CD14-positive monocyte (primary cell): ENCODE measurements at places on chromosomes 2 and 18.

DNA sequence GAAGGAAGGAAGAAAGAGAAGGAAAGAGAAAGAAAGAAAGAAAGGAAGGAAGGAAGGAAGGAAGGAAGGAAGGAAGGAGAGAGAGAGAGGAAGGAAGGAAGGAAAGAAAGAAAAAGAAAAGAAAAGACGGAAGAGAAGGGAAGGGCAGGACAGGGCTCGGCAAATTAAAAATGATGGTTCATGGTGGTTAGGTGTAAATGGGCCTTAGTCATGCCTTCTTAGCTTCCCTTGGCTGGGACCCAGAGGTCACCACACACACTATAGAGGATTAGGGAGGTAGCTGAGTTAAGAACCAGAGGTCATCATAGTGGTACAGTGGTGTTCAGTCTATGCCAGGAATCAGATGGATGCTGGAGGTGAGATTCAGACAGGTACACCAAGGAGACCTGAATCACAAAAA is 9.3 kb upstream of the ATL2 start:
- DNase-seq = peak; percentile 15

GRCh38 chr18:66972681-66973080 is 368.8 kb upstream of the CDH19 start:
- no peak for DNase-seq

GRCh38 chr2:1546023-1546591 is 132.8 kb downstream of the TPO start:
- no peak for DNase-seq

- no peak for DNase-seq
These were observed 35.3 kb downstream of the NHEJ1 start for GRCh38 chr2:219125225-219125885.

DNA sequence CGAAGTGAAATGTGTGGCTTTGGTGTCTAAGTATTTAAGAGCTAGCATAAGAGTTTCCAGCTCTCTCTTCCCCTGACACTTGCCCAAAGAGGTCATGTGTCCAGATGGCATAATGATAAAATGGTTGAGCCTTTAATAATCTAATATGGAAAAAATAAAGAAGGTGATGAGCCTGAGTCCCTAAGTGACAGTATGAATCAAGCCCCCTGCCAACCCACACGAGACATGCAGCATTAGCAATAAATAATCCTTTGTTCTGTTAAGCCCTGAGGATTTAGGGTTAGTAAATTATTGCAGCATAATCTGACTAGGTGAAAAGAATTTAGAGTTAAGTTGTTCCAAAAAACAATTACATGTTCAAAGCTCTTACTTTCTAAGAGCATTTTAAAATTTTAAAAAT is 217.2 kb upstream of the CCDC150 start:
- no peak for DNase-seq

DNA sequence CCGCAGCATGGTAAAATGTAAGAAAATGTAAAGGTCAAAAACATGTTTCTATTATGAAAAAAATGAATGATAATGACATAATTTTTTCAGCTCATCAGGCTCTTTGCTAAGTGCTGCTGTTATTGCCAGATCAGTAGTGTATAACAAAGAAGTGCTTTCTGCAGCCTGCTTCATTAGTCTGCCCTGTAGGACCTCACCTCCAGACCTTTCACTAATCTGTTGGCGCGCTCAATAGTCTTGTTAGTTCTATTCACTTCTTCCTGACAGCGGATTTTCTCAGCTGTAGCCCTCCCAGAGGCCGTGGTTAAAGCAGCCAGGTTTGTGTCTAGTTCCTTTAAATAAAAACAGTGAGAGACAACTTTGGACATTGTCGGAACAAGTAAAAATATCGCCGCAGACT is 97.7 kb downstream of the CDCA7 start:
- no peak for DNase-seq

DNA sequence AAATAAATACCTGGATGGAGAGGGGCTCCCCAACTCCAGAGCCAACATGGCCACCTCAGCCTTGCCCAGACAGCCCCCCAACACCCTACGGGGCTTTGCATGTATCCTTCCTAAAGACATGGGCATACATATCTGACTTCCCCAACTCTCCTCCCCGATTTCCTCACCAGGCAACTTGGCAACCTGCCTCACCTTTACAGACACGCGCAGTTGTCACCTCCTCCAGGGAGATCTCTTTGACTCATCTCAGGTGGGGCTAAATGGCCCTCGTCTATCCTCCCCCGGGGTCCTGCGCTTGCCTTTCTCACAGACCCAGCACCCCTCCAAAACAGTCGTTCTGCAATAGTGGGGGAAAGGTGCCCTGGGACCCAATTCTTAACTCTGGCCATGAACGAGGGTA is 10.6 kb upstream of the BIN1 start:
- DNase-seq = no peak

DNA sequence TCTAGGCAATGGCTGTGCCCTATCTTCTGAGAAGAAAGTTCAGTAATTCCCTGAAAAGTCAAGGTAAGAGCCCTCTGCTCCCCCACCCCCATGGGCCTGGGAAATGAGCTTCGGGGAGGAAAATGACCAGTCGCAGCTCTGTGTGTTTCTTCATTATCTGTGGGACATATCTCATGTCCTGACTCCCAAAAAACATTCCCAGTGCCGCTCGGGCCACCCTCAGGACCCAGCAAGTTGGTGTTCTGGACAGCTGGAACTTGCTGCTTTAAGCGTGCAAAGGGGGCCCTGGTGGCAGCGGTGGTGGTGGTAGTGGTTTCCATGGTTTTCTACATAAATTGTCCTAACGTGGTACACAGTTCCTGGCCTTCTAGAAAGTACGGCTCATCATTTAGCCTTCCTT is 17.2 kb upstream of the PRLH start:
- DNase-seq = no peak

DNA sequence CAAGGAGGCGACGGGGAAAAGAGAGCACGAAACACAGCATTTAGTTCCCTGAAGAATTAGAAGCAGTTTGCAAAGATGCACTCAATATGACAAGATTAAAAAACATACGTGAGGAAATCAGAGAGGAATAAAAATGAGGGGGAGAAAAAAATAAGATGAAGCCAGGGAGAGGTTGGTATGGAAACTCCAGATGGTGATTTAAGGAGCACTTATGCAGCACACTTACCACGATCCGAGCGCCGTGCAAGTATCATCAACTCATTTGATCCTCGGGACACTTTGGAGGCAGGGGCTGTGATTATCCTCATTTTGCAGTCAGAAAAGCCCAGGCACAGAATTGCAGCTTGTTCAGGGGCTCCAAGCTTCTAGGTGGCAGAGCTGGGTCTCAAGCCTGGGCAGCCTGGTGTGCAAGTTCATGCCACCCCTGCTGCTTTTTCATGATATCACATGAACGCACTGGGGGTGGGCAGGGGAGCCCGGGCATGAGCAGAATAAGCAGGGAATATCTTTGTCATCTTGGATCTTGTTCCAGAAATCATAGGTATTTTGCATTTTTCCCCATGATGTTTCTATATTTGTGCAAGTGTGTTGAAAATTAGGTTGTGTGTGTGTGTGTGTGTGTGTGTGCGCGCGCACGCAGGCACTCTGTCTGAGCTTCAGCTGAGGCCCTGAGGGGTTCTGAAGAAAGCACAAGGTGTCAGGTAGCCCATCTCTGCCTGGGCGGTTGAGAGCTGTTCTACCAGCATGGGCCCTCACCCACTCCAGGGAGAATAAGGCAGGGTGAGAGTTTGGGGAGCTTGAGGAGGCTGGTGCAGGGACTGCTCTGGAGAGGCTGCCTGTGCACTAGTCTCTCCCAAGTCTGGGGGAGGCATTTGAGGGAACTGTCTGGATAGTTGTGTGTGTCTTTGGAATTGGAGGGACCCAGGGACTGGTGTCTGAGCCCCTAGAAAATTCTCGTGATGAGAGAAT is 25.0 kb upstream of the PDIA6 start:
- DNase-seq = no peak

DNA sequence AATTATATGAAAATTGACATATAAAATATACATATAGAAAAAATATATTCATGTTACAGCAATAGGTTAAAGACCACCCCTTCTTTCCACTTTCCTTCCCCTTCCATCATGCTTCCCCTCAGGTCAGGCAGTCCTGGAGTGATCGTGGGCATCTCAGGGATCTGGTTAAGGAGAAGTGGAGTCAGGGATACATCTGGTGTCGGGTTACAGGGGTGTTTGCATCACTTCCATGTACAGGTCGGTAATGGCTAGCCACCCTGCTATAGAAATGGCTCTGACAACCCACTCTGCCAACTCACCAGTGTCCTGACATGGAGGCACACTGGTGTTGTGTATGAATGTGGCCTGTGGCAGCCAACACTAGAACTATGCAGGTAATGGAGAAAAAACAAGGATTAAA is 36.3 kb upstream of the LGALSL start:
- no peak for DNase-seq

DNA sequence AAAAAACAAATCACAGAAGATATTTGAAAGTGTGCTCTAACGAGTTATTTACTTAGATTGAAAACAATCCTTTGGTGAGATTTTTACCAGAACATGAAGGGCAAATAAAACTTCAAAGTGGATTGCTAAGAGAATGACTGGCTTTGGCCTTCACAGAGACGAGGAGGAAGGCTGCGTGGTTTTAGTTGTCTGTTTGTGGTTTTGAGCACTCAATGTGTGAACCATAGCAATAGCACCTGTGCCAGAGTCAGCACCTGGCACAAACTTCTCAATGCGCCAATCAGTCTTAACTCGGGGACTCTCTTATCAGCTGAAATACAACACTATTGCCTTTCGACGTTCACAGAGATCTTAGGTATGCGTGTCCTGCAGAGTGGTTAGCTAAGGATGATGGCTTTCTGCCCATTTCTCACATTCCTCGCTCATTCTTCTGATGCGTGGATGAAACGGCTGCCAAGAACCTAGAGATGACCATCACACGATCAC is 70.0 kb downstream of the MBP start:
- no peak for DNase-seq

- no peak for DNase-seq
These were observed 46.9 kb upstream of the ATP8B1 start for GRCh38 chr18:57850063-57850462.

DNA sequence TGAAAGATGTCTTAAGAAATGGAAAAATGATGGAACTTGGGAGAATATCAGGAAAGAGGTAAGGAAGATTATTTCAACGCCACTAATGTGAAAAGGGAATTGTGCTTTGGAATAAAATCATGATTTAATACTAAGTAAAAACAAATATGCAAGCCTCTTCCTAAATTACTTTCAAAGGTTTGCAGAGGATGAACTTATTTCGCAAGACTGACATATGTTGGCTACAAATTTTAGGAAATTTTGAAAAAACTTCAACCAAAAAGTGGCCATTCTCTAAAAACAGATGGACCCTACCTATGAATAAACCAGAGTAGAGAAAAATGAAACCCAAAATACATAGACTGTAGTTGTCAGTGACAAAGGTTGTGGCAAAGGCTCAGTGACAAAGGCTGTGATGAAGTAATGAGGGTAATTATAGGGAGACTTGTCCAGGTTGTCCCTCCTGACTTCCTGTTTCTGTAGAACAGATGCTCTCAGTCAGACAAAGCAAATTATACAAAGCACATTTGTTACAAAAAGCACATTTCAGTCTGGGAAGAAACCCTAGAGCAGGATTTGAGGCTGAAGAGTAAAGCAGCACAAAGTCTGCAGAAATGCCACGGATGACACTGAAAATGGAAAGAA is 39.5 kb downstream of the SFT2D3 start:
- no peak for DNase-seq

- DNase-seq = no peak
These were observed 44.9 kb downstream of the HDLBP start for GRCh38 chr2:241270531-241270930.

GRCh38 chr2:112646791-112647689 is 1.3 kb downstream of the SLC20A1 start:
- no peak for DNase-seq

DNA sequence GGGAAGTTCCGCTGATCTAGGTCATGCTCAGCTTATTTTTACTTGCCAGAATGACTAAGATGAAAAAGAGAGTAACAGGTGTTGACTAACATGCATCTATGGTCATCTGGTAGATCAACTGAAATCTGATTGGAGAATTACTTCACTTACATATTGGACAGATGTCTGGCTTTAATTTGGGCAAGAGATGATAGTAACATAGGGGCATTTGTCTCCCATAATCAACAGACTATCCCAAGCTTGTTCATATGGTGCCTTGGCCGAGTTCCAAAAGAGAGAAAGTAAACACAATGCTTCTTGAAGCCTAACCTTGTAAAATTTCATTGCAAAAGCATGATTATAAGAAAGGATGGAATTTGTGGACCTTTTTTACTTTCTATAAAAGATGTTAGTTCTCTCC is 503.7 kb downstream of the ADCYAP1 start:
- no peak for DNase-seq

DNA sequence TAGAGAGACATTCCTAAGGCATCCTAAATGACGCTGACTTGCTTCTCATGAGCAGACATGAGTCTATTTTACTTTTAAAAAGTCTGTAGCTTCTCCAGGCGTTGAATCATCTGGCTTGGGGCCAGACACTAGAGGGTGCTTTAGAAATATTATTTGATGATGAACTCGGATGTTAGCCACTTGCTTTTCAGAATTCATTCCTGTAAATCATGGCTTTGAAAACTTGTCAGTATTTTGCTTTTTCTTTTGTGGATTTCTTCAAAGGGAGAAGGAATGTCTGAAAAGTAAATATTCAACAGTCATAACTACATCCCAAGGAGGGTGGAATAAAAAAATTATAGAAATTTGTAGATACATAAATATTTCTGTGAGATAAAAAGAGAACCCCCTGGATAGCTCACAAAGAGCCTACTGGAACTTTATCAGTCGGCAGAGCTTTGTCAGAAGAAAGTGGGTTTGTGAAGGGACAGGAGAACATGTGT is 370.8 kb downstream of the OSR1 start:
- no peak for DNase-seq

- no peak for DNase-seq
These were observed 458.1 kb downstream of the BCL11A start for GRCh38 chr2:60095202-60095815.

- DNase-seq = peak; percentile 81
These were observed 780 bp upstream of the BCL2 start for GRCh38 chr18:63320123-63320974.

- no peak for DNase-seq
These were observed 39.2 kb downstream of the IL1R2 start for GRCh38 chr2:102030855-102031527.
